ENCODE measurements at places on chromosomes 7 and 10.

DNA sequence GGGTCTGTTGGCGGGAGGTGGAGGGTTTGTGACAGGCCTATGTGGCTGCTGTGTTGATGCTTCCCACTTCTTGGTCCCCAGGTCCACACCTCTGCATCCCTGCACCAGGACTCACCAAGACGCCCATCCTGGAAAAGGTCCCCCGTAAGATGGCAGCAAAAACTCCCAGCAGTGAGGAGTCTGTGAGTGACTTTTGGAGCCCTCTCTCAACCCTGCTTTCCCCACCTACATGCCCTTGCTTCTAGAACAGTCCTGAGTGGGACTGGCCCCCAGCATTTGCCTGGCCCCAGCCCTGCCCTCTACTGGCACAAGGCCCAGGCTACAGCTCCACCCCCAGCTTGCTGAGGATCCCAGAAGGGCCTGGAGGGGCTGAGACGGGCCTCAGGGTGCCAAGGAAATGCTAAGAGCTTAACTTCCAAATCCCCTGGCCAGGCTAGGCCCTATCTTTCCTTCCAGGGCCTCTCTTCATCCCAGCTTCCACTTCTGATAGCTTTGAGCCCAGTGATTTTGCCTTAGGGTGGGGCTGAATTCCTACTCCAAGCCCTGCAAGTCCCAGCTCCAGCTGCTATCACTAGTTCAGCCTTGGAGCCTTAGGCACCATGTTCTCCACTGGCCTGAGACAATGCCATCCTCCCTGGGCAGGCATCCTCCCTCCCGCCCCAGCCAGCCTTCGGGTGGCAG is 2.7 kb downstream of the CHAT start:
- DNase-seq, result no peak

GRCh38 chr10:132648072-132648850 is 110.7 kb downstream of the INPP5A start:
- DNase-seq, result no peak

DNA sequence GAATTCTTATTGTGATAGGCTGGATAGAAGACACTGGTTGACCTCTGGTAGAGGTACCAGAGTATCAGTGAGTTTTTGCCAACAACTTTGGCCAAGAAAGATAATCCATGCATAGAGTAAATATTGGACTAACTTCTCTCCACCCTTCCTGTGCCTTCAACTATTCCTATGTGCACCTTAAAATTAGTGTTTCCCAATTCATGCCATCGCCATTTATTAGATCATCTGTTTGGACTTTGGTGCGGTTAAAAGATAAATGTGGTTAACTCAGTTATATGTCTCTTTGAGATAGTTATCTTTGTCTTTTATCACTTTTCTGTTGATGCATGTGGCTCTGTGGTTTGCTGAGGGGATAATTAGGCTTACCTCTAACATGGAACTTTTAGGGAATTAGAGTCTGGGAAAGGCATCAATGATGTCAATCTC is 4.6 kb downstream of the PAPSS2 start:
- no peak for DNase-seq

DNA sequence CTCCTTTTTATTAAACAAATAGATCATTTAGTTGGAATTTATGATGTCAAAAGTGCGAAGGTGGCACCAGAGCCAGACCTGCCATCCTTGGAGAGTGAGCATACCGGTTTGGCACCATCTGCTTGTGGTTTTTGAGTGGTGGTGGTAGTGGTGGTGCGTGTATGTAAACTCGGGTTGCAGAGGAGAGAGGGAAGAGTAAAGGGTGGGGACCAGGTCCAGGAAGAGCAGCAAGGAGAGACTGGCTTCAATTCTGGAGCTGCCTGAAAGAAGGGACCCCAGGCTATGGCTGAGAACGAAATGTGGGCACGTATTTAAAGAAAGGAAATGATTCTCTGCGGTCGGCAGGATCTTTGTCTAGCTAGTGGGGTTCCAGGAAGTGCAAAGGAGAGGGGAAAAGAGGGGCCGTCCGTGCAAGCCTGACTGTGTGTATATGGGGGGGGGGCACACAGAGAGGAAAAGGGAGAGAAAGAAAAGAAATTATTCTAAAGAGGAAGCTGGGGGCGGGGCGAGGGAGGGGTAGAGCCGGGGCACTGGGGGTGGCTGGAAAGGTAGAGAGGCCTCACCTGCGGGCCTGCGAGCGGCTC is 448 bp upstream of the GOLGA7B start:
- no peak for DNase-seq

GRCh38 chr10:5234106-5234860 is 37.6 kb downstream of the AKR1C4 start:
- no peak for DNase-seq

- DNase-seq, result no peak
These were observed 18.3 kb upstream of the RALA start for GRCh38 chr7:39605087-39605486.

- DNase-seq, result no peak
These were observed 322.7 kb downstream of the CRPPA start for GRCh38 chr7:16098585-16099179.

GRCh38 chr10:30728766-30729165 is 99.2 kb upstream of the LYZL2 start:
- DNase-seq, result no peak

DNA sequence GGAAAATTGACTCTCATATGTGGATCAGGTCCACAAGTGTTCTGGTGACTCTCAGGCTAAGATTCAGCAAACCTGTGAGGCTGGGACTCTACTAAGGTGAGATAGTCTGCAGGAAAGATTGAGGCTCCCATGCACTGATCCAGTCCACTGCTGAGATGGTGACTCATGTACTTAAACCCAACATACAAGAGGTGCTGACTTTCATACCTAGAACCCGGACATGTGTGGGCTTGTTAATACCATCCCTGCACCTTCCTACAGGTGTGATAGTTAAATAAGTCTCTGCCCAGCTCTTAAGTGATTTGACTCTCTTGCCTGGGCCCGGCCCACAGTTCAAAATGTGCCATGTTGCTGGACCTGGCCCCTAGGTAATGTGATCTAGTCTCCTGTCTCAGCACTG is 27.1 kb upstream of the ZNF107 start:
- DNase-seq, result no peak

DNA sequence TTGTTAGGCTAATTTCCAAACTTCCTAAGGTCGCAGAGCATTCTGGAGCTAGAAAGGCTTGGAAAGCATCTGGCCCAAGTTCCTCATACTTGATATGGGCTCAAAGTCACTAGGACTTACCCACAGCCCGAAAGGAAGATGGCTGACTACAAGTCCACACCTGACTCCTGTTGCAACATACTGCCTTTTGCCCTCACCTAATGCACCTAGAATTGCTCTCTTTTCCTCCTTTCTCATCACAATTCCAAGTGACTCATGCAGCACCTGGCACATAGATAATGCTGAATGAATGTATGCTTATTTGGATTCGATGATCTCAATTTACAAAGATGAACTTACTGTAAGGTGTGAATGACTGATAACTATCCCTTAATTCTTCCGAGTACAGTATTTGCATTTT is 131.5 kb downstream of the SORBS1 start:
- no peak for DNase-seq

GRCh38 chr7:140621401-140622021 is 19.1 kb downstream of the DENND2A start:
- no peak for DNase-seq

DNA sequence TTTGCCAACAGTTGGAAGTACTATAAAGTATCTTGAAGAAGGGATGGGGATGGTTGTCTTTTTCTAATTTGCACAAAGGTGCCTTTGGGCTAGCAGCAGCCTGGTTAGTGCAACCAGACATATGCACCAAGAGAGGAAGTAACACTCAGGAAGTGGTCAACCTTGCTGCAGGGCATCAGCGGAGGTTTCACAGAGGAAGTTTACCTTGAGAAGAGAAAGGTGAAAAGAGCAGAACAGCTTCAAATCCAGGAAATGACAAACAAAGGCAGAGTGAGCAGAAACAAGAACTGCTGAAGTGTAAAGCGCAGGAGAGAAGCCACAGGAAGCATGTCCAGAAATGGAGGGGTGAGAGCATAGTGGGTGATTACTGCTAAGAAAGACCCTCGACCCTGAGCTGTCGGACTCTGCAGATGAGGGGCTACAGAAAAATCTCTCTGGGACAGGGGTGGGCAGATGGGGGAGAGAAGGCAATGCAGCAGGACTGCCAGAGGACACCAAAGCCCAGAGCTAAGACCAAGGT is 66.9 kb downstream of the STK17A start:
- DNase-seq, result no peak

DNA sequence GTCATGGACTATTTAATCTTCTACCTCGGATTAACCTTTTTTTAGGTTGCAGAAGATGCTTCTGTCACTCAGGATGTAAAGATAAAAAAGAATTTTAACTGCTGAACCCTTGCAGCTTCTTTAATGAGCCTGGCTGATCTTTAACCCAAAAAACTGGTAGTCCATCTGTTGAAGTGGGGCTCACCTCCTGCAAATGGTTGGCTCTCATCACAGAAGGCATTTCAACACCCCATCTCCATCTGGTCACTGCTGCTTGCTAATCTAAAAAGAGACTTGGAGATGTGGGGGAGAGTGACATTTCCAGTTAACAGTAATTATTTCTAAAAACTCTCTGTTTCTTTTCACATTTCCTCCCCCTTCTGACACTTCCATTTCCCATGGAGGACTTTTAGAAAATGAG is 208.6 kb downstream of the LHFPL3 start:
- DNase-seq, result no peak

DNA sequence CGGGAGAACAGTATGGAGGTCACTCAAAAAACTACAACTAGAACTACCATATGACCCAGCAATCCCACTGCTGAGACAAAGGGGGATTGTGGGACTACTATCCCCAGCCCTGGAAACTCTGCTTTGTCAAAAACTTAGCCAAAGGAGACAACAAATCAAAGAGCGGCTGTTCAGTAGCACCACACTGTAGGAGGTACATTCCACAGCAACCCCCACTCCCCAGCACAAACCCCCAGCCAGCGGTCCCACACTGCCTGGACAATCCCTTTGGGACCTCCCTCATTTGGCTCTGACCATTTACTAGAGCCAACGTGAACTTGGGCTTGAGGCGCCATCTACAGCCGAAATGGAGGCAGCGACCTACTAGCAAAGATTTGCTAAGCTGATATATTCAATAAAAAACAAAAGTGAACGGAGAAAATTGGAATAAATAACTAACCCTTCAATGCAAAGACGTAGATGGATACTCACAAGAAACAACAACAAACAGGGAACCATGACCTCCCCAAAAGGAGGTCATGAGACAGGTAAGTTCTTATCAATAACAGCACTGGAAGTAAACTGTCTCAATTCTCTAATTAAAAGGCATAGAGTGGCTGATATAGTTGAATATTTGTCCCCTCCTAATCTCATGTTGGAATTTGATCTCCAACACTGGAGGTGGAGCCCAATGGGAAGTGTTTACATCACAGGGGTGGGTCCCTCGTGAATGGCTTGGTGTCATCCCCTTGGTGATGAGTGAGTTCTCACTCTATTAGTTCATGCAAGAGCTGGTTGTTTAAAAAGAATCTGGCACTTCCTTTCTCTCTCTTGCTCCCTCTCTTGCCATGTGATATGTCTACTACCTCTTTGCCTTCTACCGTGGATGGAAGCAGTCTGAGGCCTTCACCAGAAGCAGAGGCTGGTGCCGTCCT is 119.0 kb upstream of the KCNMA1 start:
- DNase-seq, result no peak

GRCh38 chr7:6316226-6316625 is 43.8 kb upstream of the CYTH3 start:
- DNase-seq, result no peak

DNA sequence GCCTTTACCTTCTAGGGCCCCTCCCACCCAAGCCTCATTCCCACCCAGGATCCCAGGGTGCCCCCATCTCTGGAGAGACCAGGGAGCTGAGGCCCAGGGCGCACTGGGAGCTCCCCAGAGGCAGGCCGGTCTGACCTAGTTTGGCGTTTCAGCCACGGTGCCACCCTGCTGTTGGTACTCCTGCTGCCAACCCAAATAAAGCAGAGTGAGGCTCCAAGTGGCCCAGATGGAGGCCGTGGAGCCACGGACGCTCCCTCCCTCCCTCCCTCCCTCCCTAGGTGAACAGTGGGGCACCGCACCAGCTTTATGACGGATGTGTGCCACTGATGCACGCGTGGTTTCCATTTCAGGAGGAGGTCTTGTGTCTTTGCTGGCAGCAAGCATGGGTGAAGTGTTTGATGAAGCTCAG is 1.8 kb downstream of the INPP5A start:
- no peak for DNase-seq

GRCh38 chr7:149871576-149871975 is 2.2 kb upstream of the ATP6V0E2 start:
- DNase-seq, result no peak

- no peak for DNase-seq
These were observed 257.8 kb upstream of the DKK1 start for GRCh38 chr10:52056291-52056690.

DNA sequence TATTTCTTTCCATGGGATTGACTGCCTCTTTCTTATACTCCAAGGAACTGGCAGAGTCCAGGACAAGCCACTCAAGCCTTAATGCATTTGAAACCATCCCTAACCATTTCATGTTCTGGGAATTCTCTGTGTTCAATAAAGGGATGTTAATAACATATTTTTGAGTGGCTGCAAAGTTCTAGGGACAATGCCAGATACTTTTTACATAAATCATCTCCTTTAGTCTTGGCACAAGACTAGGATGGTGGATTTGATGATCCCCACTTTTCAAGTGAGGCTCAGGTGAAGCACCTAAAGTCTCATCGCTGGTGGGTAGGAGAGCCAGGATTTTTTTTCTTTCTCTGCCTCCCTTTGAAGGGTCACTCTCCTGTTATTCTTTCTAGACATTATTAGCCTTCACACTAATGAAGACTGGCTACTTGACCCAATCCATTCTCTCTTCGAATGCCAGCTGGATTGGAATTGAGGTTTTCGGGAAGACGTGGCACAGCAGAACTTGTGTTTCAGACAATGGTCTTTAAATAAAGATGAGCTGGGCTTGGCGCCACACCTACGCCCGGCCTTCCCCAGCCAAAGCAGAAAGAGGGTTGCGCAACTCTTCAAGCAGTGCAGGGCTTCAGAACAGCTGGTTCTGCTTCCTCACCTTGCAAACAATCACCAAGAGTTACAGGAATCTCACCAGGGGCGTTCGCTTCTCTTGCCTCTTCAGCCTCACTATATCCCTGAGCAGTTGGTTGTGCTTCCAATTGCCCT is 73.8 kb upstream of the BMPER start:
- no peak for DNase-seq

DNA sequence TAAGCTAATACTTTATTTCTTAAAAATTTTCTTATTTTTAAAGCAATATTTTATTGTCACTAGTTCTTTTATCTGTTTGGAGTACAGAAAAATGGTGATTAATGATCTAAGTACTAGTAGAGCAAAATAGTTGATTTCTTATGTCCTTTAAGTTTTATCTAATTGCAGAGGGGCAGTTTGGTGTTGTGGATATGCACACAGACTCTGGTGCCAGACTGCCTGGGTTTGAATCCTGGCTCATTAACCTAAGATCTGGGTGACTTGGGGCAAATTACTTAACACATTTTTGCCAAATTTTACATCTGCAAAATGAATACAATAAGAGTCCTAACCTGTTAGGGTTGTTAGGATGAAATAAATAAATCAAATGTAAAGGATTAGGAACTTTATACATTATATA is 10.7 kb upstream of the PRPS1L1 start:
- DNase-seq, result no peak

Measured in hematopoietic multipotent progenitor cell treated with erythropoietin and hydrocortisone succinate and interleukin-3 and kit ligand, for 15 days (in vitro differentiated cells).